ENCODE measurements at places on chromosomes 1 and 21.

GRCh38 chr1:192707978-192708547 lies 72.1 kb downstream of the RGS13 start:
- DNase-seq = no peak

DNA sequence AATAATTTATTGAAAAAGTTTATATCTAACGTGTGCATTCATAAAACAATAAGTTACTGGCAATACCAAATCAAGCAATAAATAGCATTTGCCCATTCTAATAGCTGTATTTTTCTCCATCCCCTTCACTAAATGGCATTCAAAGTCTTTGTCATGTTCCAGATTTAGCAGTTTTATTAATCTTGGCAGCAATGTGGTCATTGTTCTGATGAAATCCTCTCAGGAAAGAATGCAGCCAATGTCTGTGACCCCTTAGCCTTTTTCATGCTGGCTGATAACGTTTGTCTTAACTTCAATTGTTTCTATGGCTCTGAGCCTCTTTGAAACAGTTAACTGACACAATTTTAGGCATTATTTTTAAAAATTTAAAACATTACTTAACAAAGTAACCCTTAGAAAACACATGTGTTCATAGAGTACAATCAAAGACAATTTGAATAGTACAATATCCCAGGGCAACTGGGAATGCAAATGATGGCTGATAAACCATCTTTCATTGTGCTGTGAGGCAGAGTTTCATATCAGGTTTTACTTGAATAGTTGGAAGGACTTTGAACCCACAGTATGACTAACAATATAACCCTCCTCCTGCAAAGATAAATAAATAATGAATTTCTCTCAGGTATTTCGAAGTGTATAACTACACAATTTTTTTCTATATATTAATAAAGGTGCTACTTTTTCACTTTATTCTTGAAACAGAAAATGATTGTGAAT lies 217.5 kb downstream of the LRRIQ3 start:
- no peak for DNase-seq

- DNase-seq = no peak
These were observed 17.9 kb downstream of the ETV3L start for GRCh38 chr1:157081707-157082106.

GRCh38 chr1:233107130-233107660 lies 156.8 kb downstream of the NTPCR start:
- DNase-seq = no peak

- DNase-seq = no peak
These were observed 13.6 kb upstream of the TRIM17 start for GRCh38 chr1:228430243-228430642.

DNA sequence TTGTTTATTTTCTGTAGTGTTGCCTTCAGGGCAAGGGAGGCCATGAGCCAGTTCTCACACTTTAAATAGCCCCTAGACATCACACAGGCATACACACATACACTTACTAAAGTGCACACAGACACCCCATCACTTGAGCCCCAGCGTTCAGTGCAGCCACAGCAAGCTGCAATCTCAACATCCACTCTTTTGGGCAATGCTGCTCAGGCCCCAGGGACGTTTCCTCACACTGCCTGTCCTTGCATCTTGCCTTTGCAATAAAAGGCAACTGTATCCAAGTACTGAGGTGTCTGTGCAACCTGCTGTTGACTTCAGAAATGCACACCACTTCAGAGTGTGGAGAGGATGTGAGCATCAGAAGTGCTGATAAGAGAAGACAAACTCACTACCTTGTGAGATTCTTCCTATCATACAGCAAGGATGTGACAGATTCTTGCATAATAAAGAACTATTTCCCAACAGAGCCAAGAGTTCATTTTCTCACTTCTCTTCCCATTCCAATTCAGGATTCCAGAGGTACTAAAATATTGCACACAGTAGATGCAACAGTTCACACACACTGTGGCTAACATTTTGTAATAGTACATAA lies 36.2 kb downstream of the IRF2BP2 start:
- no peak for DNase-seq

GRCh38 chr1:87521452-87521851 lies 192.8 kb downstream of the LMO4 start:
- DNase-seq = no peak

- DNase-seq = no peak
These were observed 13.0 kb downstream of the TRAF5 start for GRCh38 chr1:211339631-211340041.

DNA sequence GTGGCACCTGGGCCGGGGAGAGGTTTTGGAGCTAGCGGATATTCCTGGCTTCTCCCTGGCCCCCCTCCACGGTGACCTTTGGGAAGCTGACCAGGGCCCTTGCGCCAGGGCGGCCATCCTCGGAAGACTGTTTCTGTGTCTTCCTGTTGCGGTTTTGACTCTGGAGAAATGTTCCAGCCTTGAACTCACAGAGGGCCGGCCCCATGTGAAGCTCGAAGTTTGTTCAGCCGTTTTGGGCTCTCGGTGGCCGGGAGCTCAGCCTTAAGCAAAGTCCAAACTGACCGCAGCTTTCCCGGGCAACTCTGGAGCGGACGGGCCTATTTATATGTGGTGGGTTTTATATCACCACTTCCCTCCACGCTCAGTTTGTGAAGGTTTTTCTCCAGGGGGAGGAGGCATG lies 17.0 kb upstream of the WNT4 start:
- DNase-seq = no peak

DNA sequence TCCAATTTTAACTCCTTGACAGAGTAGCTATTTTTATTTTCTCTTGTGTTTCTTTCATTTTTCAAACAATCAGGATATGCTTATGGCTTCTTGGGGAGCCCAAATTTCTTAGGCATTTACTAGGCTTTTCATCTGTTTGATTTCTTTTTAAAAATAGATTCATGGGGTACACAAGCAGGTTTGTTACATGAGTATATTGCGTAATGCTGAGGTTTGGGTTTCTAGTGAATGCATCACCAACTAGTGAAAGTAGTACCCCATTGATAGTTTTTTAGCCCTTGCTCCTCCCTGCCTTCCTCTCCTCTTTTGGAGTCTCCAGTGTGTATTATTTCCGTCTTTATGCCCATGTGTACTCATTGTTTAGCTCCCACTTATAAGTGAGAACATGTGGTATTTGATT lies 190.7 kb downstream of the CENPF start:
- no peak for DNase-seq

GRCh38 chr1:10785728-10786638 lies 10.5 kb downstream of the CASZ1 start:
- no peak for DNase-seq
